OCI-LY7 (cell line): ENCODE measurements at places on chromosomes 7 and 10. TPM values are rescaled to one million over a fixed set of nuclear protein-coding genes. Genes with fewer than 3 reads are reported as not detected.
A peak's percentile ranks its signal among the peaks of the same experiment; 100 is the strongest.

- DNase-seq = no peak
These were observed 275.2 kb downstream of the BAMBI start for GRCh38 chr10:28952523-28952922.

The SLC35G1 gene
- 6.0 and 6.9 TPM in 2 replicates for total RNA-seq

DNA sequence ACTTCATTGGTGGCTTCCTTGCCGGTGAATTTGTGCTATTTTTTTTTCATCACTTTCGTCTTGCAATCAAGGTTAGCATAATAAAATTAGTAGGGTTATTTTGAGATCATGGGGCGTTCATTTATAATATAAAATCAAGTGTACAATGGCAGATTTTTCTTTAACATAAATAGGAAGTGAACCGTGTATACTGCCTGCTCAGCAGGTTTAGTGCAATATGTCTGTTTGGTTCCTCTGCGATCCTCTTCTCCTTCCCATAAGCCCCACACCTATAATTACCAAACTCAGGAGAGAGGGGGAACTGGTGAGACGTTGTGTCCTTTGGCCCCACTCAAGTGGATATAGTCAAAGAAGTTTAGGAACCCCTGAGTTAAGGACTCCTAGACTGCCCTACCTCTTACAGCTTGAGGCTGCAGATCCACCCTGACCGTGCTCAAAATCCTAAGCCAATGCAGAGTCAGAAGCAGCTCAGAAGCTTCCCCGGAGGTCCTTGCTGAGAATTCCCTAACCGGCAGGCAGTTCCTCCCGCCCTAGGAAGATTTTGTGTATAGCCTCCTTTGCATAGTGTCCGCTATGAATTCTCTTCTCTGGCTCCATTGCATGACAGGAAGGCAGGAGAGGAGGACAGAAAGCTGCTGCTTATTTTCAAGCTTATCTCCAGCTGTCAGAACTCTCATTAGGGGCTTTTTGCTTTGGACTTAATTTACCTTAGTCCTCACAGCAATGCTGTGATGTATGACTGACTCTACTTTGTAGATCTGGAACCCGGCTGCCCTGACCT lies 41.5 kb downstream of the PYROXD2 start:
- no peak for DNase-seq

The PLAU gene
- total RNA-seq = 0.74 and 0.85 TPM in 2 replicates

DNA sequence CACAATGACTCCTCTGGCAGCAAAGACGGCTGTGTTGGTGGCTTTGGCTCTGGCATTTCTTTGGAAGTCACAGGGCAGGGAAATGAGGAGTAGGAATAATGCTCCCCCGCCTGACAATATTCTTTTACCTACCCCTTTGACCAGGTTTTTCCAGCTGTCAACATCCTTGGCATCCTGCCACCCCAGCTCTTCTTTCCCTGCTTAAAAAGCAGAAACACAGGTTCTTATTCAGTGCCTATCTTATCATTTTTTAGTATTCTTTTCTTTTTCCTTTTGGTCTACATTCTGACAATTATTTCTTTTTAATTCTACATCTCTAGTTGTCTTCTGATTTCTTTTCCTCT lies 97.7 kb downstream of the CREB5 start:
- DNase-seq = no peak

The CRHR2 gene
- not detected in 2 replicates for total RNA-seq

- no peak for DNase-seq
These were observed 20.3 kb downstream of the PLAC9 start for GRCh38 chr10:80152820-80153219.

DNA sequence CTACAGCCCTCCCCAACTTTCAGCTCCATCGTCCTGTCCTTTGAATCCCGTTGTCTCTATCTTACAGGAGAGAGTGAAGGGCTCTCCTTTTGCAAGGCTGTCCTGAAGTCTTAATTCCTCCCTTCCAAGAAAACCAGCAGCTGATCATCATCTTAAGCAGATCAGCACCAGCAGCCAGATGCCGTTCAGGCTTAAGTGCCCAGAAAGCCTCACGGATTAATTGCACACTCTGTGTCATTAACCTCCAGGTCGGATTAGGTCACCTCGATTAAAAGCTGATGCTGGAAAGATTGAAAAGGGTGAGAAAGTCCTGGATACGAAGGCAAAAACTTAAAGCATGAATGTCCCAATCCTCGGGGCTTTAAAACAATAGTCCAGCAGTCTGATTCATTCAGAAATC lies 24.8 kb upstream of the ADARB2 start:
- DNase-seq = no peak

The XRCC2 gene
- 40.1 and 49.6 TPM in 2 replicates for total RNA-seq

DNA sequence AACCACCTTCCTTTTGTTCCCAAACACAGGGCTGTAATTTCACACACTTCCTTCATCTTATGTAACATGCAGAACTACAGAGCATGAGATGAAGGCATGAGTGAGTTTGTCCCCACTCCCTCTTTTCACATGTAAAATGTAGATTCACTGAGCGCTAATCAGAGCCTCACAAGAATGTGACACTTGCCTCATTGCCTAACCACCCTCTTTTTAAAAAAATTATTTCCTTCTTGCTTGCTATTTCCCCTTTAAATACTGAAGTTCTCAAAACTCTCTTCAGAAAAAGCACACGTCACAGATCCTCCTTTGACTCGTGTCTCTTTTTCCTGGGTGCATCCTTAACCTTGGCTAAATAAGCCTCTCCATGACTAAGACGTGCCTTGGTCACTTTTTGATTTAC lies 121.2 kb upstream of the TARP start:
- no peak for DNase-seq

DNA sequence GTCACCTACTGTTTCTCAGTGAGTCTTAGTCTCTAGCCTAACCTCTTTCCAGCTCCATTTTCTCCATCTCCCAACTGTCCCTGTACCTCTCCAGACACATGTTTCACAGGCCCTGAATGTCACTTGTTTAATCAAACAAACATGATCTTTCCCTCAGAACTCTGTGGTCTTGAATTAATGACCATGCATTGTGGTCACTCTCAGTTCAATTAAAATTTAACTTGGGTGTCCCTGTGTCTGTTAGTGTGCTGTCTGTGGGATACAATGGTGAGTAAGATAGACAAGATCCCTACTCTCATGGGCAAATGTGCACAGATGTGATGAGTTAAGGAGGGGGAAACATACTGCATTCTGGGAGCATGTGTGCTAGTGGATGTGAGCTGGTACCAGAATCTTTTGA lies 65.0 kb downstream of the RBM33 start:
- DNase-seq = no peak

The AKR1C4 gene
- not detected in 2 replicates for total RNA-seq

The LIPF gene
- total RNA-seq = not detected in 2 replicates

DNA sequence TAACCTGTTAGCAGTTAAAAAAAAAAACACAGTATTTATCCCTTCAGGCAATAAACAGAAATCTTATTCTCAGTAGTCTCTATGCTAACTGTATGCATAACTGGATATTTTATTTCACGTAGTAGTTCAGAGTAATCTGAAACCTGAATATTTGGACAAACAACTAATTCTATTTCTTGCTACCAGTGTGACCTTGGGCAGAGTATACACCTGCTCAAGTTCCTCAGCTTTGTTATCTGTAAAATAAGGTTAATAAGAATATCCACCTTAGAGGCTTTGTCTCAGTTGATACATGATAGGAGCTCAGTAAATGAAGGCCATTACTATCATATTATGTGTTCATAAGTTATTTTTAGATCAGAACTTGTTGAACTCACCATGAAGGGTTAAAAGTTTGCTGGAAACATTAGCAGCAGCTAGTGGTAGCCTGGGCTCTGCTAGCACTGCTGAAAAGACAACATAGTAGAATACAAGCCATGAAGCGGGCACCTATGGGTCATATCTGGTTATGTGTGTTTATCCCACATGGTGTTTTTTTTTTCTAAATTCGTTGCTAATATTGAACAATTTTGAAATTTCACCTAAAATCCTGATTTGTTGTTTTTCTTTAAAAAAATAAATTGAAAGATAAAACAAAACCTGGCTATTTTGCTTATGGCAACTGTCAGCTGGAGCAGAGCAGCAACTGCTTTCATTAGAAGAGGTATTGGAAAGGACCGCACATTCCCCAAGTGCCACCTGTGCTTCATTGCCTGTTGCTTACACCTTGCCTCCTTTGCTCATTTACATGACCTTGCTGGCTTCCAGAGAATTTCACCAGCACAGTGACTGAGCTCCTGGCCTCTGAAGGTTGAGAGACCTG lies 303.0 kb downstream of the PRKG1 start:
- no peak for DNase-seq

DNA sequence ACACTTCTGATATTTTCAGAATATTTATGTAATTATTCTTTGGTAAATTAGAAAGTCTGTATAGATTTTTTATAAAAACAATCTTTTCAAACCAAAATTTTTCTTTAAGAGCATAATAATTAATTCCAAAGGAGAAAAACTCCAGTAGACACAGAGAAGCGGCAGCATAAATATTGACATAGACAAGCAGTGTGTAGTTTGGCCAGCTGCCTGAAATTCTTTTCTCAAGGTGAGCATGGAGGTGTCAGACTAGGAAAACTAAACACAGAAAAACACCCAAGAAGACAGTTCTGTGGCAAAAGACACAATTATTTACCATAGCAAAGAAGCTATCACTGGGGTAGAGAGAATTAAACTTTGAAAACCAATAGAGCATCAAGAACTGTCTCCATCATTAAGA lies 82.4 kb downstream of the KLF6 start:
- no peak for DNase-seq

- no peak for DNase-seq
These were observed 56.7 kb upstream of the PRKAR2B start for GRCh38 chr7:106987777-106988176.

- DNase-seq = no peak
These were observed 97.7 kb upstream of the FGFR2 start for GRCh38 chr10:121695731-121696464.

DNA sequence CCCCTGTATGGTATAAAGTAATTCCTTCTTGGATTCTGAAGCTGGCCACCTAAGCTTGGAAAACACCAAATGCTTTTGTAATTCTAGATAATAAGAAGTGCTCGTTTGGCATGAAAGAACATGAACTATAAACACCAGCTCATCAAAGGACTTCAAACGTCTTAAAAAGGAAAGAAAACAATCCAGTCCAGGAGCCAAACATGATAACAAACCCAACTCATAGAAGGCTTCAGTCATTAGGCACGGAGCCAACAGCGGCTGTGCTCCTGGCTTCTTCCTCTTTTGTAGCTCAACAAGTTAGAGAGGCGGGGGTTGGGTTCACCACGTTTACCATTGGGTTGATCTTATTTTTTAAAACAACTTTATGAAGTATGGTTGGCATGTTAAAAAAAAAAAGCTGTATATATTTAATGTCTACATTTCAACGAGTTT lies 56.4 kb upstream of the ECHDC3 start:
- DNase-seq = peak; percentile 92

DNA sequence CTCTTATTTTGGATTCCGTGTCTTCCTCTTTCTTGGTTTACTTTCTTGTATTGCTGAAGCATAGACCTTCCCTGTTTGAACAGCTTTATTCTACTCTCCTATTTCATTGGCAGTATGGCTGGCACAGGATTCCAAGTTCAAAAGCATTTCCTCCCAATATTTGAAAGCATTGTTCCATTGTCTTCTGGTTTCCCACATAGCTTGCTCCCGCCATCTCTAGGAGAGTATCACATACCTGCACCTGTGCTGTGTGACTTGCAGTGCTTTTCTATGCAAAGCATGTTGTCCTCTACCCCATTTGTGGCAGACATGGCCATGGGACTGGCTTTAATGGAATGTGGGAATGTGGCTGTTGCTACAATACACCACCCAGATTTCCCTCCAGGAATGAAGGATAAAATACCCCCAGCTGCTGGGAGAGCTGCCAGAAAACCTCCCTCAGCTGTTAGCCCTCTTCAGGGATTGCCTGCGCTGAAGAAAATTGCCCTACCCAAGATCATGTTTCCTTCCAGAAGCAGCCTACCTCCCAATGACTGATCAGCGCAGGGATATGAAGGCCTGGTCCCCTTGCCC lies 6.9 kb upstream of the MYOF start:
- DNase-seq = no peak

DNA sequence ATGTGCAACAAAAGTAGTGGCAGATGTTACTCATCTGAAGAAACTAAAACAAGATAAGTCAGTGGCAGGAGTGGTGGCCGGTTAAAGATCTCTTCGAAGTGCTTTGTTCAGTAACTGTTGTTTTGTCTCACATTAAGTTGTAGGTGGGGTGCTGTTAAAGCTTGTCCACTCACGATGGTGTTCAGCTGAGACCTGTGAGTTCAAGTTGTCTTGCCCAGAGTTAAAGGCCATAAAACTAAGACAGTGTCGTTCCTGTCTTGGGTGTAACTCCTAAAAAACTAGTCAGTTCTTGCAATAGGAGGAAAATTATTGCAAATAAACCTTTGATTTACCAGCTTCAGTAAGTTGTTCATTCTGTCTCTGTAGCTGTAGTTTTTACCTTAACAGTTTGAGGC lies 857 bp upstream of the FOXP2 start:
- DNase-seq = no peak

- DNase-seq = peak; percentile 7
These were observed 496.9 kb upstream of the CELF2 start for GRCh38 chr10:10520491-10521385.

DNA sequence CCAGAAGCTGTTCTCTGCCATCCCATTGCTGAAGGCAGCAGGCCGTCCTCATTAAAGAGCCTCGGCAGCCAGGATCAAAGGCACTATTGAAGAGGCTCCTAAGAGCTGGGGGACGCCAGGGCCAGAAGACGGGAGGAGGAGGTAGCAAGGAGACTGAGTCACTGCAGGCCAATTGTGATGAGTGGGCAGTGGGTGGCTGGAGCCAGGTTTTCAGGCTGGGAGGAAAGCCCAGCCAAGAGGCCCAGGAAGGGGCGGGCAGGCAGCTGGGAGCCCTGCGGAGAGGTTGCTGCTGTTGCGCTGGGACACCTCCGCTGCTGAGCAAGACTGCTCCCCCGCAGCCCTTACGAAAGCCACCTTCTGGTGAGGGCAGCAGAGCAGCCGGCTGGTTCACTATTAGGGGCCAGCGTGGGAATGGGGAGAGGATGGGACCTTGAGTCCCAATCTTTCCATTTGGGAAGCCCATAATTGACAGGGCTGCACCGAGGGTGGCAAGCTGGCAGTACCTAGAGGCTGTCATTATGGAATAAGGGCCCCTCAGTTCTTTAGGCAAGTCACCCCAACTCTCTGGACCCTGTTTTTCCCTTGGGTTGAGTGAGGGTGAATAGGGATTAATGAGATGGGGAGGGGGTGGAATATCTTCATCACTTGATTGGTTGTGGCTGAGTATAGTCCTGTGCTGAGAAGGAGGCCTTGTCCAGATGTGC lies 48.4 kb downstream of the UNC5B start:
- DNase-seq = no peak

The MYO3A gene
- total RNA-seq = not detected in 2 replicates

The CHAT gene
- total RNA-seq = not detected in 2 replicates

- no peak for DNase-seq
These were observed 1132.0 kb upstream of the LRRTM3 start for GRCh38 chr10:65793738-65794425.
